ENCODE measurements at places on chromosomes 12 and 14. TPM values are rescaled to one million over a fixed set of nuclear protein-coding genes. Genes with fewer than 3 reads are reported as not detected.

- no peaks in the 10 kb centered on the region for H3K4me1 ChIP-seq
- DNase-seq, result no peak
- H3K27me3 ChIP-seq, result no peaks in the 10 kb centered on the region
- H3K36me3 ChIP-seq, result no peaks in the 10 kb centered on the region
- no peak overlapping the region for H3K27ac ChIP-seq
Measured at GRCh38 chr14:88106377-88106776, 101.4 kb downstream of the GPR65 start.

- H3K4me1 ChIP-seq, result no peaks in the 10 kb centered on the region
- H3K4me3 ChIP-seq, result no peak overlapping the region
- H3K27ac ChIP-seq, result no peak overlapping the region
- no peak for DNase-seq
- H3K27me3 ChIP-seq, result no peaks in the 10 kb centered on the region
Measured at GRCh38 chr14:104265918-104266630, 127.7 kb downstream of the KIF26A start.

- no peaks in the 10 kb centered on the region for H3K27me3 ChIP-seq
- no peak overlapping the region for H3K4me3 ChIP-seq
- H3K36me3 ChIP-seq, result no peaks in the 10 kb centered on the region
- DNase-seq, result no peak
Measured at GRCh38 chr12:92446083-92446460, 256.7 kb upstream of the PLEKHG7 start.

GRCh38 chr12:96398424-96399119 is 1.7 kb downstream of the CDK17 start:
- DNase-seq, result no peak
- H3K27ac ChIP-seq, result peak overlapping the region; percentile 96
- H3K4me3 ChIP-seq, result peak overlapping the region; percentile 94
- no peaks in the 10 kb centered on the region for H3K27me3 ChIP-seq
- no peaks in the 10 kb centered on the region for H3K36me3 ChIP-seq

OTUB2 gene
- total RNA-seq, result 3.3 TPM

PLEK2 gene
- 1.3 TPM for total RNA-seq

FGF23 gene
- not detected for total RNA-seq

SLC7A7 gene
- 13.3 TPM for total RNA-seq

DNA sequence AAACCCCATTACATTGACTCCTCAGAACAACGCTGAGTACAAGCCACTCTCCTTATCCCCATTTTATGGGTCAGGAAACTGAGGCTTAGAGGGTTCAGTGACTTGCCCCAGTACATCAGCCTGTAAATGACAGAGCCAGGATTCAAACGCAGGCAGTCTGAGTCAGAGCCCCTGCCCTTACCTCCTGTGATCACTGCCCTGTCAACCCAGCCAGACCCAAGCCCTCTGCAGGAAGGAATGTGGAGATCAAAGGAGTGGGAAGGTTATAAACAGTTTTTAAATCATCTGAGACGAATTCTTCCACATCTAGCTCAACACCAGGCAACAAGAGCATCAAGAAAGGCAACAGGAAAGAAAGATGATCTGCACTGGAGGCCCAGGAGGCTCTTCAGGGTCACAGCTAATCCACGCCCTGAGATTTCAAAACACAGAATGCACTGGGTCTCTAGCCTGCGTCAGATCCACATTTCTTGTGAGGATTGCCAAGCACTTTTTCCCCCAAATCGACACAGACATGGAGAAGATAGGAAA is 38.5 kb downstream of the SPTB start:
- no peaks in the 10 kb centered on the region for H3K36me3 ChIP-seq
- H3K27me3 ChIP-seq, result peaks cover 38% of the 10 kb centered on the region
- no peak overlapping the region for H3K27ac ChIP-seq
- peaks cover under 1% of the 10 kb centered on the region for H3K4me1 ChIP-seq
- no peak overlapping the region for H3K4me3 ChIP-seq

All from astrocyte (in vitro differentiated cells and primary cell).